ENCODE measurements at places on chromosomes 3 and 15. TPM values are rescaled to one million over a fixed set of nuclear protein-coding genes. Genes with fewer than 3 reads are reported as not detected.

DNA sequence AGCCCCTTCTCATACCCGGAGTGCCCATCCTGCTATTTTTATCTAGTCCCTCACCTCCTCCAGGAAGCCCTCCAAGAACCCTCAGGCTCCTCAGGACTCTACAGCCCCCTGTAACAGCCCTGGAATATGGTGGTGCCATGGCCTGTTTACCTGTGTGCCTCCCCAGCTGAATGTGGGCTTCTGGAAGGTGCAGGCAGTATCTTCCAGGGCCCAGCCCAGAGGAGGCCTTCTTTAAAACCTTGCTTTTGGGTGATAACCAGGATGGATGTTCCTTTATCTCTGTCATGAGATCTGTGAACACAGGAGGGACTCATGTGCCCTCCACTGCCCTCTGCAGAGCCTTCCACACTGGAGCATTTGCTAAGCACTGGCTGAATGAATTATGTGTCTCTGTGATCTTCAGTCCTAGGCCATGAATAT, 36.7 kb upstream of the MRPS22 start:
- no peak for DNase-seq
- H3K27me3 ChIP-seq: peaks cover 3% of the 10 kb centered on the region
- no peaks in the 10 kb centered on the region for H3K36me3 ChIP-seq
- no peak overlapping the region for H3K4me3 ChIP-seq
- peaks cover 9% of the 10 kb centered on the region for H3K4me1 ChIP-seq
- H3K27ac ChIP-seq: no peak overlapping the region

- peak overlapping the region; percentile 90 for H3K27ac ChIP-seq
- H3K27me3 ChIP-seq: no peaks in the 10 kb centered on the region
- peaks cover 64% of the 10 kb centered on the region for H3K4me1 ChIP-seq
- DNase-seq: no peak
- H3K36me3 ChIP-seq: peaks cover 14% of the 10 kb centered on the region
Measured at GRCh38 chr15:40046721-40047414, 7.9 kb upstream of the SRP14 start.

DNA sequence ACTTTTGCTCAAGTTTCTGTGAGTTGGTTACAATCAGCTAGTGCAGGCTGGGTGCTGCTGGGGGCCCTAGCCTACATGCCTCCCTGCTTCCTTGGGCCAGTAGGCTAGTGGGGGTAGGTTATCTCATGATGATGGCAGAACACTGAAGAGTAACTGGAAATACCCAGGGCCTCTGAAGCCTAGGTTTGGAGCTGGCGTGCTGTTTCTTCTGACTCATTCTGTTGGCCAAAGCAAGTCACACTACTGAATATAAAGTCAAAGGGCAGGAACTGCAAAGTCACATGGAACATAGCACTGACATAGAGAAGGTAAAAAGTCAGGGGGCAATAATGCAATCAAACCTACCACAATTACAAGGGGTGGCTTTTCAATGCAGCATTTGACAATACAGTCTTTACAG, 34.5 kb downstream of the RASGRP1 start:
- H3K4me1 ChIP-seq: peaks cover 90% of the 10 kb centered on the region
- DNase-seq: no peak
- no peak overlapping the region for H3K4me3 ChIP-seq

DNA sequence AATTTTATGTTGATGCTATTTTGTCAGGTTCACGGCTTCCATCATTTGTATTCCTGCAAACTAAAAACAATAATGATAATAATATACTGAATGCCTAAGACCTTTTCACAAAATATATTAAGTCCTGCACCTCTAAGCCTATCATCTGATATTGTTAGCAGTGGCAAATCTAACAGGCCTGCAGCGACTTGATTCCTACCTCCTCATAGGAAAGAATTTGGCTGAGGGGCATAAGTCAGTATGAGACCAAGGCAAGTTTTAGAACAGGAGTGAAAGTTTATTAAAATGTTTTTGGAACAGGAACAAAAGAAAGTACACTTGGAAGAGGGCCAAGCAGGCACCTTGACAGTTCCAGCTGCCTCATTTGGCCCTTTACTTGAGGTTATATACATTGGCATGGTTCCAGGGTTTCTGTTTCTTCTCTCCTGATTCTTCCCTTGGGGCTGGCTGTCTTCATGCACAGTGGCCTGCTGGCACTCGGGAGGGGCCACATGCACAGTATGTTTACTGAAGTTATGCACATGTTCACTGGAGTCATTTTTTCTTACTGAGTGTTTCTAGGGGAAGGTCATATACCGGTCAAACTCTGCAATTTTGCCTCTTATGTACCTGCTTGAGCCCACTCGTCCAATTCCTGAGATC, 418.1 kb downstream of the EPHA6 start:
- no peak overlapping the region for H3K4me3 ChIP-seq
- H3K27ac ChIP-seq: no peak overlapping the region
- H3K36me3 ChIP-seq: no peaks in the 10 kb centered on the region

DNA sequence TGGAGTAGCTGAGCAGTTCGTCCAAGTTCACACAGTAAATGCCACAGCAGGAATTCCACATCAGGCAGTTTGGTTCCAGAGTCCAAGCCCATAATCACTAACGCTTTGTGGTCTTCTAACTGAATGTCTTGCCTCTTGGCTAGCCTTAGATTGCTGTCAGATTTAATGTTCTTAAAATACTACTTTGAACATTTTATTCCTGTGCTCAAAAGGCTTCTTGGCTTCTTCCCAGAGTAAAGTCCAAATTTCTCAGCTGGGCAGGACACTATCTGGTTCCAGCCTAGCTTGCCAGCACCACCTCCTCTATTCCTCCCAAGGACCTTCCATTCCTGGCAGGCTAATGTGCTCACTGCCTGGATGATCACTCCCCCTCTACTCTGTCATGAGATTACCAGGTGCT, 256.9 kb downstream of the SQOR start:
- peaks cover 2% of the 10 kb centered on the region for H3K27me3 ChIP-seq
- no peak overlapping the region for H3K4me3 ChIP-seq
- H3K36me3 ChIP-seq: no peaks in the 10 kb centered on the region
- H3K27ac ChIP-seq: no peak overlapping the region

GRCh38 chr15:69753867-69754266, 301.2 kb downstream of the RPLP1 start:
- H3K4me3 ChIP-seq: no peak overlapping the region
- H3K27ac ChIP-seq: no peak overlapping the region
- H3K27me3 ChIP-seq: peaks cover 6% of the 10 kb centered on the region
- DNase-seq: no peak
- H3K36me3 ChIP-seq: peaks cover 45% of the 10 kb centered on the region

DNA sequence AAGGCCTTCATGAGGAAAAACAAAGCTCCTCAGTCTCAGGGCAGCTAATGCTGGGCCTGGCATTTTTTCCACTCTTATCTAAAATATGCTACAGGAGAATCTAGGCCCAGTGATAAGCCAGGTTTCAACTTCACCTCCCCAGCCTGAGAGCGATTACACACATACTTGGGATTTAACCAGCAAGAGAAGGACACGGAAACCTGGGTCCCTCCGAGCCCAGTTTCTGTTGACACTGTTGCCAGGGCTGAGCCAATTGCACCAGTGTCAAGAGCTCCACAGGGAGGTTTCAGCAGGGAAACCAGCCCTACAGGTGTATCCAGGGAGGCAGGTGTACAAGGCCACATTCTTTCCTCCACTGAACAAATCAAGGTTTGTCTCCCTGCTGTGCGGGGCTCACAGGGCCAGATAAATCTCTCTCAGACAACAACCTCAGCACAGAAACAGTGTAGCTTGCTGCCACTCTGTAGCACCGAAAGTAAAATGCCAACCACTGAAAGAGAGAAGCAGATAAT, 85.4 kb downstream of the MAGI1 start:
- H3K4me3 ChIP-seq: no peak overlapping the region
- no peaks in the 10 kb centered on the region for H3K36me3 ChIP-seq
- H3K4me1 ChIP-seq: no peaks in the 10 kb centered on the region
- no peaks in the 10 kb centered on the region for H3K27me3 ChIP-seq

DNA sequence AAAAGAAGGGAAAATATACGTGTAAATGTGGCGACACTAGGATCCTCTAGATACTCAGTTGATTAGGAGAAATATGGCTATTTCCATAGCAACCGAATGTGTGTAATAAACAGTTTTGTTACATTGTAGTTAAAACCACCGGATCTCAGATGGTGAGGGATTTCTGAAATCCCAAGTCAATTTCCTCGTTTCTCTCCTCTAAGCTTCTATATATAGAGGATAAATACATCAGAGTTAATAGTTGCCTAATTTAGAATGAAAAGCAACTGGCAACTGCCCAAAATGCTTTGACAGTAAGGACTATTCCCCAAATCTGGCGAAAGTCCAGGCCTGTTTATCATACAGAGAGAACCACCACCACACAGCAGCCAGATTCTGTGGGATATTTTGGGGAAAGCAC, 112.6 kb downstream of the GABRB3 start:
- no peaks in the 10 kb centered on the region for H3K27me3 ChIP-seq
- no peaks in the 10 kb centered on the region for H3K4me1 ChIP-seq
- H3K4me3 ChIP-seq: no peak overlapping the region
- no peak for DNase-seq
- H3K36me3 ChIP-seq: no peaks in the 10 kb centered on the region
- H3K27ac ChIP-seq: no peak overlapping the region

DNA sequence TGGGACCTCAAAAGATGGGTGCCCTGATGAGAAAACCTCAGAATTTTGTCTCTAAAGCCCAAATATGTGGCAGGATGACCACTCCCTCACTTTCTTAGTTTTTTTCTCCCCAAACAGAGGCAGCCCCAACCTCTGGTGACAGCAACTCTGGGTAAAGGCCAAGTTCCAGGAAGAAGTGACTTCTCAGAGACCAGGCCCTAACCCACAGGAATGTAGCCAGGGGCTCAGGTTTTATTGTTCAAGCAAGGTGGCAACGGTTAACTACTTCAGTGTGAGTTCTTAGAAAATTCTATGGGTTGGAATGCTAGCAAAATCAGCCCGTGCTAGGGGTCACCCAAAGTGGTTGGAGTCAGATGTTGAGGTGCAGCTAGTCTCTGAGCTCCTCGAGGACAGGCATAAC, 5.1 kb upstream of the DNAJA4 start:
- no peak overlapping the region for H3K27ac ChIP-seq
- H3K4me3 ChIP-seq: no peak overlapping the region
- H3K36me3 ChIP-seq: no peaks in the 10 kb centered on the region
- H3K27me3 ChIP-seq: no peaks in the 10 kb centered on the region
- no peak for DNase-seq

GRCh38 chr3:14410503-14411165, 8.2 kb downstream of the SLC6A6 start:
- peaks cover 22% of the 10 kb centered on the region for H3K36me3 ChIP-seq
- H3K4me3 ChIP-seq: no peak overlapping the region
- no peaks in the 10 kb centered on the region for H3K27me3 ChIP-seq

- DNase-seq: no peak
- no peak overlapping the region for H3K27ac ChIP-seq
- H3K4me3 ChIP-seq: no peak overlapping the region
- no peaks in the 10 kb centered on the region for H3K36me3 ChIP-seq
- H3K27me3 ChIP-seq: no peaks in the 10 kb centered on the region
Measured at GRCh38 chr3:40262331-40262730, 47.2 kb upstream of the EIF1B start.

- peaks cover 16% of the 10 kb centered on the region for H3K36me3 ChIP-seq
- DNase-seq: no peak
- no peaks in the 10 kb centered on the region for H3K27me3 ChIP-seq
- H3K4me1 ChIP-seq: peaks cover 15% of the 10 kb centered on the region
- H3K4me3 ChIP-seq: no peak overlapping the region
Measured at GRCh38 chr3:49727154-49727923, 3.6 kb upstream of the GMPPB start.

DNA sequence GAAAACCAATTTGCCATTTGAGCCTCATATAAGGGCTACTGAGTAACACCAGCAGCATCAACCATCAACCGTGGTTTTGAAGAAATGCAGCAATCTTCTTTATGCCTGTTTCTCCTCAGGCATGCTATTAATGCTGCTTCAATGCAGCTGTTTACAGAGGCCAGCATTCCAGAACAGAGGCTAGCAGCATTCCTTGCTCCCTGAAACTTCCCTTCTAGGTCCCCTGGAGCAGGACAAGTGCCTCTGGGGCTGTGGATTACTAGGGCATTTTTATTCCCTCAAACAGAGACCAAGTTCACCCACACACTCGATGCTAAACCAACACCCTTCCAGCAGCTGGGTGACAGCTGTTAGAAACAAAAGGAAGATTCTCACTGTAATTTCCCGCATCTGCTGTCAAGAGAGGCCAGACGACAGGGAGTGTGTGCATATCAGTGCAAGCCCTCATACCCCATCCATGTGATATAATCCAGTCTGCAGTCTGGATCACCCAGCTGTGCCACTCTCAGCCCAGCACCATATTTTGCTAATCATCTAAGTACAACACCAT, 57.5 kb downstream of the HOMER2 start:
- H3K4me3 ChIP-seq: no peak overlapping the region
- no peak for DNase-seq
- H3K27me3 ChIP-seq: peaks cover 9% of the 10 kb centered on the region
- H3K27ac ChIP-seq: no peak overlapping the region
- H3K4me1 ChIP-seq: no peaks in the 10 kb centered on the region

GRCh38 chr3:119731560-119732343, 28.9 kb downstream of the CFAP91 start:
- H3K4me3 ChIP-seq: no peak overlapping the region
- H3K4me1 ChIP-seq: no peaks in the 10 kb centered on the region

- H3K4me1 ChIP-seq: peaks cover 25% of the 10 kb centered on the region
- H3K27ac ChIP-seq: no peak overlapping the region
- no peaks in the 10 kb centered on the region for H3K27me3 ChIP-seq
- peaks cover 16% of the 10 kb centered on the region for H3K36me3 ChIP-seq
Measured at GRCh38 chr3:171333784-171334464, 126.3 kb downstream of the TNIK start.

GRCh38 chr3:177237206-177237605, 39.9 kb upstream of the TBL1XR1 start:
- no peaks in the 10 kb centered on the region for H3K27me3 ChIP-seq
- no peak overlapping the region for H3K27ac ChIP-seq
- H3K36me3 ChIP-seq: peaks cover 2% of the 10 kb centered on the region
- H3K4me1 ChIP-seq: no peaks in the 10 kb centered on the region
- no peak for DNase-seq

GRCh38 chr15:70715840-70716485, 47.4 kb downstream of the UACA start:
- H3K36me3 ChIP-seq: no peaks in the 10 kb centered on the region
- H3K4me1 ChIP-seq: peaks cover 6% of the 10 kb centered on the region
- no peak overlapping the region for H3K4me3 ChIP-seq
- H3K27me3 ChIP-seq: peaks cover 26% of the 10 kb centered on the region
- no peak for DNase-seq
- H3K27ac ChIP-seq: no peak overlapping the region

GRCh38 chr3:175898194-175898593, 1039.1 kb downstream of the NAALADL2 start:
- no peaks in the 10 kb centered on the region for H3K4me1 ChIP-seq
- no peaks in the 10 kb centered on the region for H3K36me3 ChIP-seq
- H3K4me3 ChIP-seq: no peak overlapping the region
- no peak for DNase-seq

The HYKK gene
- total RNA-seq: 3.7 TPM

The DUOXA1 gene
- total RNA-seq: not detected

The KLHL6 gene
- 41.2 TPM for total RNA-seq

The DZIP1L gene
- 0.40 TPM for total RNA-seq

The MESP2 gene
- not detected for total RNA-seq

The C2CD4B gene
- not detected for total RNA-seq

The TF gene
- 0.45 TPM for total RNA-seq

The POC1A gene
- total RNA-seq: 28.2 TPM

The SPPL2A gene
- total RNA-seq: 85.2 TPM

All from activated CD4-positive, alpha-beta T cell treated with anti-CD3 and anti-CD28 coated beads, Interleukin-2, amount 10 ng/mL, durations not matched to agents 7 days and 5 days (primary cell).